Mesothelial cell of epicardium (in vitro differentiated cells): ENCODE measurements at places on chromosomes 16 and 17.

DNA sequence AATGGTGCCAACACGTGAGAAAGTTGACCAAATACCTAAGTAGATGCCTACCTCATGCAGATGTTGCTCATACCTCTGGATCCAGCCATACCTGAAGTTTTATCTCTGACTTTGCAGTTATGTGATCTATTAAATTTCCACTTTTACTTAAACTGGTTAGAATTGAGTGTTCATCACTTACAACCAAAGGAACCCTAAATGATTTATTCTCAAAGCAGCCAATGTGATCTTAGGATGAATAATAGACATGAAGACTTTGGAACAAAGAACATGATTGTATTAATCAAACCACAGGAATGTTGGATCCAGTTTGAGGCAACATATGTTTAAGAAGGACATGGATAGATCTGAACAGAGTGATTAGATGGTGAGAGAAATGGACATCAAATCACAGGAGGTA, 68.7 kb downstream of the IRX6 start:
- no peak for DNase-seq

GRCh38 chr16:66746682-66747081, 4.7 kb downstream of the DYNC1LI2 start:
- no peak for DNase-seq

DNA sequence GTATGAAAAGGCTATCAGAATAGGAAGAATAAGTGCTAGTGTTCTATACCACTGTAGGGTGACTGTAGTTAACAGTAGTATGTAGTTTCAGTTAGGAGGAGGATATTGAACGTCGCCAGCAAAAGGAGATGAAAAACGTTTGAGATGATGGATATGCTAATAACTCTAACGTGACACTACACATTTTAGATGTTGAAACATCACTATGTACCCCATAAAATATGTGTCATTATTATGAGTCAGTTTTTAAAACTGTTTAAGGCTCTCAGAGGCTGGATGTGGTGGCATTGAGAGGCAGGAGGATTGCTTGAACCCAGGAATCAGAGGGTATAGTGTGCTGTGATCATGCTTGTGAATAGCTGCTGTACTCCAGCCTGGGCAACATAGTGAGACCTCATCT, 31.8 kb downstream of the UBN1 start:
- DNase-seq: no peak

- DNase-seq: no peak
These were observed 2.3 kb upstream of the PPP1R9B start for GRCh38 chr17:50152736-50153135.

- no peak for DNase-seq
These were observed 939 bp upstream of the CCL2 start for GRCh38 chr17:34254146-34254545.
